Activated naive CD8-positive, alpha-beta T cell treated with anti-CD3 and anti-CD28 coated beads, Interleukin-2, amount 50 U/mL, for 16 hours (primary cell): ENCODE measurements at places on chromosomes 11 and 22.

- DNase-seq, result no peak
These were observed 3.9 kb downstream of the GATD1 start for GRCh38 chr11:773425-773824.

GRCh38 chr11:40287916-40288803 lies 1171.3 kb downstream of the LRRC4C start:
- DNase-seq, result no peak

DNA sequence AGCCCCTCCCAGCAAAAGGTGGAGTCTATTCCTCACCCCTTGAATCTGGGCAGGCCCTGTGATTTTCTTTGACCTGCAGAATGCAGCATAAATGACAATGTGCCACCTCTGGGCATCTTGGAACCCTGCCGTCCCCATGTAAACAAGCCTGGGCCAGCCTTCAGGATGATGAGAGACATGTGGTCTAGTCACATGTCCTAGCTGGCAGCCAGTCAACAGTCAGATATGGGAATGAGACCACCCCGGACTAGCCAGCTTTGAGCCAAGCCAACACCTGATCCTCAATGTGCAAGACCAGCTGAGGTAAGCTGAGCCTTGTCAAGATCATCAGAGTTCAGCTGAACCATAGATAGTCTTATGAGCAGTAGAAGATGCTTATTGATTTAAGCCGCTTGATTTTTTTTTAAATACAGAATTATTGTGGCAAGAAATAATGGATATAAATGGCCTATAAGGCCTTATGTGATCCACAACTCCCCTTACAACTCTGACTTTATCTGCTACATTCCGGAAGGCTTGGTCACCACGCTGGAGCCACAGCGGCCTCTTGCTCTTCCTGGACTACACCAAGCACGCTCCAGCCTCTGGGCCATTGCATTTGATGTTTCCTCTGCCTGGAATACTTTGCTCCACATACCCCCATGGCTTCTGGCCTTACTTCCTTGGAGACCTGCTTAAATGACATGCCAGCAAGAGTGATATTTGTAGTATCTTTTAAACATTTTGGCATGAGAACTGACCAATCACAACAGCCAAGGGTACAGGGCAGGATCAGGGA lies 225.9 kb upstream of the SESN3 start:
- DNase-seq, result no peak

DNA sequence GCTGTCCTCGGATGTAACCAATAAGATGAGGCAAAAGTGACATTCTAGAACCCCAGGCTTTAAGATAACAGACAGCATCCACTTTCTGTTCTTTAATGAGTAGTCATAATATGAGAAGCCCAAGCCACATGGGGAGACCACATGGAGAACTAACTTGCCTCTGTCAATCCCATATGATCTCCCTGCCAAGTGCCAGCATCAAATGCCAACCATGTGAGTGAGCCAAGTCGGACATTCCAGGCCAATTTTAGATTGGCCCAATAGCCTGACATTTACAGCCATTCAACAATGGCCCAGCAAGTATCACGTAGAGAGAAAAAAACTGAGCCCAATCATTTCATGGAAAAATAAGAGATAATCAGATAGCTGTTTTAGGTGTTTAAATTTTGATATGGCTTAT lies 2048.3 kb upstream of the RAG2 start:
- DNase-seq, result no peak

- no peak for DNase-seq
These were observed 66.6 kb upstream of the CECR2 start for GRCh38 chr22:17302616-17303015.
